ENCODE measurements at places on chromosomes 3 and 15.
A peak's percentile ranks its signal among the peaks of the same experiment; 100 is the strongest.

DNA sequence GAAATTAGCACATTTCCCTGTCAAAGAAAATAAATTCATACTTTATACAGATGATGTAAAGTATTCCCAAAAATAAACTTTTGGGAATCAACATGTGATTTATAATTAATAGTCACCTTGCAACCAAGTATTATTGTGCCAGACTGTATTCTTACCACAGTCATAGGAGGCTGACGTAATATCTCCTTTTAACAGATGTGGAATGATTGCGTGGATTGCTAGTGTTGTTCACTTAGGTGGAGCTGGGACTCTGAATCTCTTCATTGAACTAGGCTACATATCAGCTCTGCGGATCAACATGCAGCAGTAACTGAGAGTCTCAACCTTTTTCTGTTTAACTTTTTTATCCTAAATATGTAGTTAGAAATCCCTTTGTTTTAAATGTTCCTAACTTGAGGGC is 37.2 kb downstream of the PXK start:
- no peak for DNase-seq

GRCh38 chr3:44584646-44585501 is at the start of gene ZNF660:
Gene ZNF660, plus strand, starts transcription at chr3:44584964. Its CDS starts 9,230 bp downstream, at chr3:44594194.
- DNase-seq, result peak; percentile 95

DNA sequence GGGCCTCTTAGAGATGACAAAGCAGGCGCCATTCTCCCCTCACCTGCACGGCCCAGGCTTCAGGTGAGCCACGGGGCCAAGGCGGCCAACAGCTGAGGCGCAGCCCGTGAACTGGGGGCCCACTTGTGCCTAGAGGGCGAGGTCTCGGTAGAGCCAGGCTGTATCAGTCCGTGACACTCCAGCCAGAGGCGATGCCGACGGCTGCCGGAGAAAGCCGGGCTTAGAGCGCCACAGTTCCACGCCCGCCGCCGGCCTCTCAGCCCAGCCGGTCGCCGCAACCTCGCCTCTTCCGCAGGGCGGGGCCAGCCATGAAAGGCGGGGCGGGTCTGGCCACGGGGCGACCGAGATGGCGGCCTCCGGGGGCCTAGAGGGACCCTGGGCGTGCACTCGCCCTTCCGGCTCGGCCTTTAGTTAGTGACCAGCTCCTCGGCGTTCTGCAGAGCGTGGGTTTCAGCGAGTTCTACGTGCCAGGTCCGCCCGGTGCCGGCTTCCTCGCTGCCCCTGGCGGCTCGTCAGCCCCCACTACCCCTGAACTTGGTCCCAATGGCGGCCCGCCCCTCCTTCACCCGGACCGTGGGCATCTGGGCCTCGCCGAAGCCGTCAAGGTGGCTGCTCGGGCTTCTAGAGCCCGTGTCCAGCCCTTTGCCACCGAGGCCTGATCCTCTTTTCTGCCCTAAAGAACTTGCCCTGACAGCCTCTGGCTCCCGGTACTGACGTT is at the start of gene ZNF621:
TSS of gene ZNF621 (plus strand) at position 393 of the 718 bp plus-strand sequence. CDS start 881 bp downstream, outside the sequence.
- peak; percentile 85 for DNase-seq

DNA sequence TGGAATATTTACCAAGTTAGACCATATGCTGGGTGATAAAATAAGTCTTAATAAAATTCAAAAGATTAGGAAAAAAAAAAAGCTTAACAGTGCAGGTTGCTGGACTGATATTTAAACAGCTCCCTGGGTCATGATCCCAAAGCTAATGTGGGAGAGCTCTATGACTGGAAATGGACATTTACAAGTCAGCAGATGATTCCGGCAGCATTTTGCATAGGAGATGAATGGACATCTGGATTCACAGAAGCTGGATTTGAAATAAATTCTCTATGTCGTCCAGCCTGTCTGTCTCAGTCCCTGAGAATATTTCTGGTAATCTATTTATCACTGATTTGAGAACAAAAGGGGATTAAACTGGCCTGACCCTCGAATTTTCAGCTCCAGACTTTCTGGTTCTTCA is 52.3 kb upstream of the KLHL25 start:
- no peak for DNase-seq

- DNase-seq, result no peak
Measured at GRCh38 chr3:128569756-128570155, 76.8 kb upstream of the GATA2 start.

- no peak for DNase-seq
Measured at GRCh38 chr3:190010486-190010885, 110.2 kb downstream of the P3H2 start.

GRCh38 chr3:186605078-186605477 is 7.8 kb upstream of the AHSG start:
- no peak for DNase-seq

- DNase-seq, result peak; percentile 83
Measured at GRCh38 chr3:115099986-115100571, 47.0 kb downstream of the ZBTB20 start.

DNA sequence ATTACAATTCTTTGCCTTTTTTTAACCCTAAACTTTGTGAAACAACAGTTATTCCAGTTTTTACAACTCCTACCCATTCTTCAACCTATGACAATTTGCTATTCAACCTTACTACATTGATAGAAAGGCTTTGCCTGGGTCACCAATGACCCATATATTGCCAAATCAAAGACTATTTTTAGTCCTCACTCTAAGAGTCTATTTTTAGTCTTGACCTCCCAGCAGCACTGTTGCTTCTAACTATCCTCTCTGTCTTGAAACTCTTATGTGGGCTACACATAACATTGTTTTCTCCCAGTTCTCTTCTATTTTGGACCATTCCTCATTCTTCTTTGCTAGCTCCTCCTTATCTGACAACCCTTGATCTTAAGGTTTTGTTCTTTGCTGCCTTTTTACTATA is 71.4 kb downstream of the C3orf80 start:
- no peak for DNase-seq

GRCh38 chr15:29904757-29905417 is 82.6 kb upstream of the TJP1 start:
- DNase-seq, result no peak

DNA sequence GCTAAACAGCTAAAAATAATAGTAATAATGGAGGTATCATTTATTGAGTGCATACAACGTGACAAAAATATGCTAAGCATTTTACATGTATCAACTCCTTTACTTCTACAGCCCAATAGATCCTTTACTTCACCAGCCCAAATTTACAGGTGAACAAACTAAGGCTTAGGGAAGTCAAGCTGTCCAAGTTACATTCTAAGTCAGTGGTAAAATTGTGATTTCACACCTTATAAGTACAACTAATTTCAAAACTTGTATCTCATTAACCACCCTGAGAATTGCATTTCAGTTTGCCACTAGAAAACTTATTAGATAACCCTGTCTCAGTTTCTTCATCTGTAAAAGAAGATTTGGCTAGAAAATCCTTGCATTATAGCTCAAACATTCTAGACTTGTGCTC is 10.7 kb downstream of the SLC33A1 start:
- DNase-seq, result no peak

GRCh38 chr3:134460965-134461364 is 24.8 kb downstream of the ANAPC13 start:
- peak; percentile 49 for DNase-seq

- DNase-seq, result no peak
Measured at GRCh38 chr3:48430708-48431101, 819 bp upstream of the PLXNB1 start.

DNA sequence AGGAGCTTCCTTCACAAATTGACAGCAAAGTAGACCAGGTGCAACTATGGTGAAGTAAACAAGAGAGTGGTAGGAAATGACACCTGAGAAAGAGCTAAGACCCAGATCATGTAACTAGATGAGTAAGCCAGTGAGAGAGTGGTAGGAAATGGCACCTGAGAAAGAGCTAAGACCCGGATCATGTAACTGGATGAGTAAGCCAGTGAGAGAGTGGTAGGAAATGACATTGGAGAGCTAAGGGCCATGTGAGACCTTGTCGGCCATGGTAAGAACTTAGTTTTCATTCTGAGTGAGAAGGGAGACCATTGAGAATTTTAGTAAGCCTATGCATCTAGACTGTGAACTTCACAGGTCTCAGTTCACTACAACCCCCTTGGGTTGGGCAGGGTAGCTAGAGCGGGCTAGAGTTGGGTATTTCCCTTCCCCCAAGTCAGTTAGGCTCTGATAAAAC is 5.4 kb upstream of the SENP7 start:
- DNase-seq, result no peak

DNA sequence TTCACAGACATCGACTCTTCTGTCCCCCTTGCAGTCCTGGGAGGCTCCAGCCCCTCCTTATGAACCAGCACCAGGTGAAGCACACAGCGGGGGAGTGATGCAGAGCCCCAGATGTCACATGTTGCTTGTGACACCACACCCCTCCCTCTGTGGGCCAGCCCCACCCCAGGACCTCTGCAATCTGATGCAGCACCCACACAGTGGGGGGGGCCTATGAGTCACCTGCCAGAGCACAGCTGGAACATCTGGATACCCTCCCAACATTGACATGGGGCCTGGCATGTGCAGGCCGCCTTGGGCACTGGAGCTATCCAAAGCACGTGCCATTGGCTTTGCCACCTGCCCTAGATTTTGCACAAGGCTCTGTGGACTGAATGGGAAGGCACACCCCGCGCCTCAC is 70.5 kb downstream of the FEM1B start:
- DNase-seq, result no peak

GRCh38 chr3:165446555-165446954 is 250.4 kb upstream of the SLITRK3 start:
- no peak for DNase-seq

GRCh38 chr3:160618363-160618762 is 53.0 kb upstream of the KPNA4 start:
- DNase-seq, result no peak

GRCh38 chr3:115788921-115789470 is 165.7 kb downstream of the GAP43 start:
- DNase-seq, result no peak

DNA sequence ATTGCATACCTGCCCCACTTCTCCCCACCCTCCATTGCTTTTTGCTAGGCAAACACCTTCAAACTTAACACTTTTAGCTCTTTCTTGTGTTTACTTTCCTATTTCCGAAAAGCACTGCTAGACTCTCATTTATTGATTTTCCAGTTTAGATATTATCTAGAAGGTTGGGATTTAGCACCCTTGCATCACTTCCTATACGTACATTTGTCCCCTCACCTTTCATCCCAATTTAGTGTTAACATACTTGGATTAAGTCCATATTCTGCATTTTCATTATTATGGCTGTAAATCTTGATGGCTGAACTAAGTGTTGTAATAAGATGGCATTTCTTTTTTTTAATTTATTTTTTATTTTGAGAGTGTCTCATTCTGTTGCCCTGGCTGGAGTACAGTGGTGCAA is 39.5 kb downstream of the GOLGA6L10 start:
- no peak for DNase-seq

- no peak for DNase-seq
Measured at GRCh38 chr3:106813742-106814141, 563.5 kb upstream of the CCDC54 start.

GRCh38 chr3:134409041-134409440 is 34.8 kb upstream of the AMOTL2 start:
- DNase-seq, result no peak

GRCh38 chr3:72317491-72317890 is 530.8 kb downstream of the SHQ1 start:
- no peak for DNase-seq

DNA sequence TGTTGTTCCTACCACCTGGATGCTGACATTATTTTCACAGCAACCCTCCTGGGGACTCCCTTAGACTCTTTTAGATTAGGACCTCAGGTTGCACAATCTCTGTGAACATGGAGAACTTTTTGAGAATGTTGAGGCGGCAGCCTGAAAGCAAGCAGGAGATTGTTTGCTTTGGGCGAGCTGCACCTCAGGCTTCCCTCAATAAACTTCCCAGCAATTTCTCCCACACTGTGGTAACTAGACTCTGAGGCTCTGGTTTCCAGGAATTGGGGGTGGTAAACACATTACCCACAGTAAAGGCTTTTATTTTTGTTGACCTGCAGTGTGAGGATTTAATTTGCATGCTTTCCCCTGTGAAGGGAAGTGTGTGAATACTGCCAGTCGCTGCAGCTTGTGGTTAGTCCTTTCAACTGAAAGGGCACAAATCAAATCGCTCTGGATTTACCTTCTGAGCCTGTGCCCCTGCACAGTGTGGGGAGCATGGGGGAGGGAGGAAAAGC is 35.2 kb upstream of the SIAH2 start:
- peak; percentile 6 for DNase-seq

GRCh38 chr3:180700941-180701340 is 21.7 kb upstream of the CCDC39 start:
- DNase-seq, result no peak

DNA sequence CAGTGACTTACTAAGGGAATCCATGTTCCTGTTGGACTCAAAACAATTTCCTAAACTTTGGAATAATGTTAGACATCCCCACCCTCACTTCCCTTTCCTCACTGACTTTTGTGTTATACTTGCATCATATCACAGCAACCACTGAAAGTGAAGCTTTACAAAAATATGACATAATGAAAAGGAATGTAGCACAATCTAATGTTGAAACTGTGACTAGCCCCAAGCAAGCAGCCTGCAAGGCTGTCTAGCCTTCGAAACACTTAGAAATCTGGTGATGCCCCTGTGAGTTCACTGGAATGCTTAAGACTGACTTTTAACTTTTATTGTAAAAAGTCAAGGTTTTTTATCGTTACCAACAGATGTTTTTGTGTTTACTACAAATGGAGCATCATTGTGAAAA is 203.7 kb upstream of the ZNF385D start:
- DNase-seq, result peak; percentile 10

- DNase-seq, result no peak
Measured at GRCh38 chr3:61685755-61686154, 124.4 kb downstream of the PTPRG start.

DNA sequence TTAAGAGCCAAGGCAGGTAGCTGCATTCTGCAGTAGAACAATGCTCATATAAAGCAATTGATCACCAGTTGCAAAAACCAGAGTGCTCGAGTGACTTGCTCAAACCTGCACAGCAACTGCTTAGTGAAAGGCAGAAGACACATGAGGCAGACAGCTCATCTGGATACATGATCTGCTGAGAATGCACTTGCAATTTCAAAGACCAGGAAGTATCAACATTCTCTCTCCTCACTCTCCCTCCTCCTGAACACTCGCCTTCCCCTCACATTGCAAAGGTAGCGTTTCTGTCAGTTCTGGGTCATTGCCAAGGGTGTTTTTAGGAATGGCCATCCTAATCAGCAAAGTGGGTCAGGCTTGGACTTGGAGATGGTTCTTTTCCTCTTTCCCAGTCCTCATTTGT is 61.0 kb downstream of the BFSP2 start:
- peak; percentile 60 for DNase-seq

DNA sequence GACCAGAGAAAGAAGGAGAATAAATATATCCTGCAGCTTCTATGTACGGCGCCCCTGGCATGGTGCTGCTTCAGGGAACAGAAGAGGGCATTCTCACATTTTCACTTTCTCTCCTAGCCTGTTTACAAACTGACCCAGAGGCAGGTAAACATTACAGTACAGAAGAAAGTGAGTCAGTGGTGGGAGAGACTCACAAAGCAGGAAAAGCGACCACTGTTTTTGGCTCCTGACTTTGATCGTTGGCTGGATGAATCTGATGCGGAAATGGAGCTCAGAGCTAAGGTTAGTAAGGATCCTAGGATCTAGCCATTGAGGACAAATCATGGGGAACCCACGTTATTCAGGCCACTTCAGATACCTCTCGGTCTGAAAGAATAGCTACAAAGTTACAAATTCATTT is 26.4 kb downstream of the HACD3 start:
- no peak for DNase-seq

Measured in umbilical cord (tissue), 2 donors.